ENCODE measurements at places on chromosomes 11 and 22.

DNA sequence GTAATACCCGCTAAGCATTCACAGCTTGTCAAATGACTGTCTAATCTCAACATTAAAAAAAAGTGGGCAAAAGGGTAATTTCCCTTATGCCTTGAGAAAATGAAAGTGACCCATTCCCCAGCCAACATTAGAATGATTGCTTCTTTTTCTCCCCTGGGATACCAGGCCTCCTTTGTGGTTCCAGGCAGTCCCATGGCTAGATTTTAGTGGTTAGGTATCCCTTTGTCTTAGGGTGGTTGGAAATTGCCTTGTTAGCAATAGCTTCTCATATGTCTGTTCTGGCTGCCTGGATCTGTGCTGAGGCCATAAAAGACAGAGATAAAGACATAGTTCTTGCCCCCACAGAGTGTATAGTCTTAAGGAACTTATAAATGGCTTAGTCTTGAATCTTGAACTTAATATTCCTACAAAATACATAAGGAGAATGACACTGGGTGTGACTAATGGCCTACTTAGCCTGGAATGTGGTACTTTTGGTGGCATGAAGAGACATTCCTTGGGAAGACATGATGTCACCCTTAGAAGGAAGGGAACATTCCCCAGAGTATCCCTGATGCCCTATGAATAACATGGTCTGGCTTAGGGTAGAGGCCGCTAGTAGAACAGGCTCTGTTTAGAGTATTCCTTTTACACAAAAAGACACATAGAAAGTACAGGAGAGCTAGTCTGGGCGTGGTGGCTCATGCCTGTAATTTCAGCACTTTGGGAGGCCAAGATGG lies 90.3 kb downstream of the ZBTB16 start:
- DNase-seq = no peak

GRCh38 chr11:44760477-44760872 lies 33.7 kb downstream of the TSPAN18 start:
- no peak for DNase-seq

DNA sequence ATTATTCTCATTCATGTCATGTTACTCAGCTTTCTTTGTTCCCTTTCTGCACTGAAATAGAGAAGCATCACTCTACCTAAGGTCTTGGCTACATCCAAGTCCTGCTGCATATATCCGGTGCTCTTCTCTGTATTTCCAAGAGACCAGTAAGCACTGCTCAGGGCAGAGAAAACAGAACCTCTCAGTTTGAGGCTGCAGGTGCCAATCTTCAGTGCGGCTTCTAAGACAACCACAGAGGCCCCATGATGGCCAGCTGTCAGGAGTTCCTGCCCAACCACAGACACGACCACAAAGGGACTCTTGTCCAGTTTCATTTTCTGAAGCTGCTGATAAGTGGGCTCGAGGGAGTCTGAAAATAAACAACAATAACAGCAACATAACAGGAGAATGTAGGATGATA lies 378.4 kb upstream of the PITPNB start:
- no peak for DNase-seq

GRCh38 chr11:12990162-12990480 lies 19.0 kb upstream of the RASSF10 start:
- DNase-seq = no peak

DNA sequence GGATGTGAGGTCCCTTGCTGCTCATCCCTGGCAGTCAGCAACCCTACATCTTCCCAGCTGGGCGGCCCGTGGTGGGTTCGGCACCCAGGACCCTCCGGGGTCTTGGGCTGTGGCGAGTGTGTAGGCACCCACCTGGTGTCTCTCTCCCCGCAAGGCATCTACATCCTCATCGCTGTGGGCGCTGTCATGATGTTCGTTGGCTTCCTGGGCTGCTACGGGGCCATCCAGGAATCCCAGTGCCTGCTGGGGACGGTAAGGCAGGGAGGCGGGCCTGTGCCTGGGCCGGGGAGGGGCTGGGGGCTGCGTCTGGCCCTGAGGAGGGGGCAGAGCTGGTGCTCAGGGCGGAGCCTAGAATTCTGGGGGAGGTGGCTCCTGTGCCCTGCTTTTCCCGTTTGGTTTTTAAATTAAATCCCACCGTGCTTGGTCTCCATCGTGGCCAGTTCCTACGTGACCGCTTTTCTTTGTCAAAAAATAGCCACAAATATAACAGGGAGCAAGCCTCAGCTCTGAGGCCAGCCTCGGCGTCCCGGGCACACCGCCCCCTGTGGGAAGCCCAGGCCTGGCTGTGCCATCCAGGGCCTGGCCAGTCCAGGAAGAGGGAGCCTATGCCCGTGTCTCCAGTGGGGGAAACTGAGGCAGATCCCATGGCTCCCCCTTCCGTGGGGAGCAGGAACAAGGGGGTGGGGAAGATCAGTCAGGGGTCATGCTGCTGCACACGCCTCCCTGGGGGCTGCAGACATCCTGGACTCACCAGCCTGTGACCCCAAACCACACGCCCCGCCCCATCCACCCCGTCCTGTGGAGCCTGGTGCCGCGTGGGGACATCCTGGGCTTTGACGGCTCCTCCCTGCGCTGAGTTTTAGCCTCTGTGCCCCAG lies 6.4 kb upstream of the TSSC4 start:
- no peak for DNase-seq

- no peak for DNase-seq
These were observed 274.4 kb upstream of the SYN3 start for GRCh38 chr22:33332538-33332937.

GRCh38 chr11:67674442-67674871 lies at the start of gene ALDH3B2:
Gene ALDH3B2, minus strand, starts transcription at chr11:67674623. Its CDS starts 7,688 bp downstream, at chr11:67666935.
- no peak for DNase-seq

GRCh38 chr11:129458278-129458677 lies 82.6 kb downstream of the BARX2 start:
- DNase-seq = no peak

DNA sequence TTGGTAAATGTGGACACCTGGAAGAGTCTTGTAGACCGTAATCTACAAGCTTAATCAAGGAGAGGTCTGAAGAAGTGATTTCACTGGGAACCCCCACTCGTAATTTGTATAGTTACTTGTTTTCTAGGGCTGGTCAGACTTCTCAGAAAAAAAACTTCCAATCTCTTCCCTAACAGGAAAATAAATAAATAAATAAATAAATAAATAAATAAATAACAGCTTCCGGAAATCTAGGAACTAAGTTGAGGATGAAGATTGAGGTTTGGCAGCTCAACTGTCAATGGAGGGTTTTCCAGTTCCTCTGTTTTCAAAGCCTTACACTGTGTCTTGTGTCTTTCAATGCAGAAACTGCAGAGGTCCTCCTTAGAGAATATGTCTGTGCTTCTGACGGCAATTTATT lies 17.7 kb upstream of the TYR start:
- DNase-seq = no peak

DNA sequence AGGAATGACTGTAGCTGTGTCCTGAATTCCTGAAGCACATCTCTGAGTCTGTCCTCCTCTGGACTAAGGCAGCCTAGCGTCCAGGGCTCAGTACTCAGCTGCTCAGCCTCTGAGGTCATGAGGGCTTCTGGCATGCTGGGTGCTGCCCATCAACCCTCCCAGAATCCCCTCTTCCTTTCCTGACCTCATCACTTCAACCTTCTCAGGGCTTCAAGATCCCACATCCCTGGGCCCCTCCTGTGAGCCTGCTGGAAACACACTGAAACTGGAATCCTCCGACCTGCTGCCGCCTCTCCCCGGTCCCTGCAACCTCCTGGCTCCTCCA lies 803 bp downstream of the KRTAP5-8 start:
- no peak for DNase-seq

GRCh38 chr22:44405661-44406060 lies 92.4 kb downstream of the RTL6 start:
- no peak for DNase-seq

GRCh38 chr11:46364791-46365190 lies 16.7 kb upstream of the MDK start:
- DNase-seq = no peak

GRCh38 chr11:131430473-131431208 lies 60.2 kb downstream of the NTM start:
- no peak for DNase-seq

DNA sequence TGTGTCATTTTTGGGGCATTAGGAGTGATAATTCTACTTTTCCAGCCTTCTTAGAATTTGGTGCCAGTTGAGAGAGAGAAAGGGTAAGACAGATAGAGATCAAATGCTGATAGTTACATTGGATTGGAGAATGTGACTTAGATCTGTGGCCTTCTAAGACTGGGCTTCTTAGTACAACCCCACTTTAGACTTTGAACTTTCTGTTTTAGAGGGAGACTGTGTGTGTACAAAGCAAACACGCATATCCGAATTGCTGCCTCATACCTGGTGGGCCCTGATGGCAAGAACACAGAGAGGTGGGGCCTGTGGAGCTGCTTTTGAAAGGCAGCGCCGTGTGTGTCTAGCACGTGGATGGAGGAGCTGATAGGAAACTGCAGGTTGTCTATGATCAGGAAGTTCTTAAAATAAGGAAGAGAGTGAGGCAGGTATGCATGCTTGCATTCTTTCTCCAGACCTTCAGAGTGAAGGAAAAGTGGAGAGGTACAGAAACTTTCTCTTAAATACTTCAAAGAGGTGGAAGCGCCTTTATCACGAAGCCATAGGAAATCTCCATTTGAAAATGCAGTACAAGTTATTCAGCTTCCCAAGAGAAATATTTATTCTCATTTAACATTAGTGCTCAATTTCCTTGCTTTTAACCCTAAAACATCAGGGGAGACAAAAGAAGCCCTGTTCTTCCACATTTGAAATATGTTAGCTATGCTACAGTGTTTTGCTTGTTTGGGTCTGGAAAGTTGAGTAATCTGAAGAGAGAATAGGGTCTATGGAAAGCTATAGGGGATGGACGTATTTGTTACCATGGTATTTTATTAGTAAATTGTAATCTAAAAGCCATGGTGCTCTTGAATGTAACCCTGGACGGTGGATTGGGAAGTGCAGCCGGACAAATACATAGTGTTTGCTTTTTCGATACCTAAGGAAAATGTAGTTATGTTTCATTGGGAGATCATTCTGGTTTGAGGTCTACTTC lies 13.7 kb downstream of the PDHX start:
- no peak for DNase-seq

DNA sequence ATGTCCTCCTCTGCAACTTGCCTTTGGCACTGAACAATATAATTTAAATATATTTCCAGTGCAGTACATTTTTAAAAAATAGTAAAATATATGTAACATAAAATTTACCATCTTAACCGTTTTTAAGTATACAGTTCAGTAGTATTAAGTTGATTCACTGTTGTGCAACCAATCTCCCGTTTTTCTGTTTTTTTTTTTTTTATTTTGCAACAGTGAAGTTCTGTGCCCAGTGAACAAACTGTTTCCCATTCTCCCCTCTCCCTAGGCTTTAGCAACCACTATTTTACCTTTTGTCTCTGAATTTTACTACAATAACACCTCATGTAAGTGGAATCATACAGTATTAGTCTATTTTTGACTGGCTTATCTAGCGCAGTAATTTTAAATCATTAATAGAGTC lies 13.8 kb downstream of the PRRG4 start:
- no peak for DNase-seq

- no peak for DNase-seq
These were observed 579 bp upstream of the RASD2 start for GRCh38 chr22:35539910-35540594.

DNA sequence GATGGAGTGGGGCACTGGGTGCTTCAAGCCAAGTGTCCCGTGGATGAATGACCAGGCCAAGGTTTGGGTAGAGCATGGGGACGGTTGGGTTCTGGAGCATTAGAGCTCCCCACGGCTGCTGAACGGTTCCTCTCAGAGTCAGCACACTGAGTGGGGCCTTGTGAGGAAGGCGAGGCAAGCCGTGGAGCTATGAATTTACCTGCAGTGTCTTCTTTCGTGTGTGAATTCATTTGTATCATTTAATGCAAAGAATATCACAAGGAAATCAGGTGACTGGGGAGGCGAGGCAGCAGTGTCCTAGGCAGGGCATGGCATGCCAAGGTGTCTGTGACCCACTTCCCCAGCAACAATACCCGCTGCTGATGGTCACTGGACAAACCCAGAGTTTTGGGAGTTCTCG lies 343.5 kb upstream of the B3GAT1 start:
- no peak for DNase-seq

- DNase-seq = peak; percentile 36
These were observed 2.6 kb upstream of the GCAT start for GRCh38 chr22:37804881-37805809.

- peak; percentile 55 for DNase-seq
These were observed 616 bp downstream of the BTBD10 start for GRCh38 chr11:13462311-13462900.

GRCh38 chr11:80993536-80993935 lies 1552.7 kb upstream of the TENM4 start:
- no peak for DNase-seq

DNA sequence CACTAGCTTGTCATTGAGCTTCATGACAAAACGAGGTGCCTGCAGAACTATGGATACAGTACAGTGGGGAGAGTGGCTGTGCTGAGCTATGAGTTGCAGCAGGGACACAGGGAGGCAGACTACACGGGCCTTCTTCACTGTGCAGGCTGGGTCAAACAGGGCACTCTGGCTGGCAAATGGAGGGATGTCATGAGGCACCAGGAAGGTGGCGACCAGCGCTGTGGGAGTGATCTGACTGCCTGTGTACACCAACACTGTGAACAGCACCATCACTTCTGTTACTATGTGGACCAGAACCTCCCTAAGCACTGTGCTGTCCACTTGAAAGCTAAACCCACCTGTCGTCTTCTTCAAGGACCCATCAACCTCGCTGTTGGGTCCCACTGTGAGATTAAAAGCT lies 3.1 kb downstream of the PKDREJ start:
- DNase-seq = no peak

DNA sequence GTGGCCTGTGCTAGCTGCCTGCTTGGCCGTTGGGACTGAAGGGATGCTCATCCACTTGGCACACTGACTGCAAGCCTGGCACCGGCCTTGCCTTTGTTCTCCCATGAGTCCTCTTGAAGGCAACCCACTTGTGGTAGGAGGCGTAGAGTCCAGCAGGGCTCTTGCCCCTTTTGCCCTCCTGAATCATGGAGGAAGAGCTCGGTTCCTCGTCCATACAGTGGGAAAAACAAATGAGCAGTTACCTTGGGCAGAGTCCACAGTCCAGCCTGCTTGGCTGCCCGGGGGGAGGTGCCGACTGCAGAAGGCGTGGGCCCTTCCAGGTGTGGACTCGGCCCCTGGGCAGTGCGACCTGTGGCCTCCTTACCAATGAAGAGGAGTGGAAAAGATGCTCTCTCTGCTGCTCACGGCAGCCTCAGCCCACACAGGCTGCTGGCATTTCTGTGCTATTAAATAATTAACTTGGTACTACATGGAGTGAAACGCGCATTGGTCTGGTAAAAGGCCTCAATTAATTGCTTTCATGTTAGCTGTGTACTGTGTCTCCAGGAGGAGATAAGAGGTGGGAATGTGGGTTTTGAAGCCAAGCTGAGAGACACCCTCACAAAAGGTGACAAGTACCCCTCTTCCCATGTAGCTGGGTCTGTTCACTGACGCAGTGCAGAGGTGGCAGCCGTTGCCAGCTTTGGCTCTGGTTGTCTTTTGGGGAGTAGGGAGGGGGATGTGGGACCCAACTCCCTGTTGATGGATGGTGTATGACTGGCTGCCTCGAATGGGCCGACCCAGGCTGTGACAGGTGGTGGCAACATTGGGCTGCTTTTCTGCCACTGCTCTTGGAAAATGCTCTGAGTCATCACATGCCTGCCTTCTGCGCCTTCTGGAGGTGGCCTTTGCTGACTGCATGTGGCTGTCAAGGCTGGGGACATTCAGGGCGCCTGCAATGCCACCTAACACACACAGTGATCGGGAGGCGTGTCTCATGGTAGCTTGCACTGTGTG lies 26.8 kb upstream of the B3GAT1 start:
- DNase-seq = no peak

Measured in Kasumi-1 (cell line).